Mesothelial cell of epicardium (in vitro differentiated cells): ENCODE measurements at places on chromosomes 4 and X.

DNA sequence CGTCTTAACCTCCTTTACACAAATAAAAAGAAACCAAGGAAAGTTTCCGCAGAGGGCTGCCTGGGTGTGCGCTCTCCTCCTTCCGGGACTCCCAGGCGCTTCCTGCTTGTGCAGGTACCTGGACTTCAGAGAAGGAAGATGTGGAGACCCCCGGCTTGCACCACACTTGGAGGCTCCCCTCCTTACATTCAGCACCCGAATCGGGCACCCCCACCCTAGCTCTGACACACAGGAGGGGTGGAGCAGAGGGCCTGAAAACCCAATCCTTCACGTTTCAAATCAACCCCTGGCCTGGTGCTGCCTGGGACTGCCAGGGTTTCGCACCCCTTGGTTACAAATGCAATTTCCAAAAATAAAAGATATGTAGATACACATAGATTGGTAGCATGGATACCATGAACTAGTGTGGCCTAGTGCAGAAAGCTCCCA is 3.1 kb downstream of the NKX3-2 start:
- no peak overlapping the region for H3K27ac ChIP-seq
- H3K36me3 ChIP-seq = peaks cover 2% of the 10 kb centered on the region
- DNase-seq = no peak

DNA sequence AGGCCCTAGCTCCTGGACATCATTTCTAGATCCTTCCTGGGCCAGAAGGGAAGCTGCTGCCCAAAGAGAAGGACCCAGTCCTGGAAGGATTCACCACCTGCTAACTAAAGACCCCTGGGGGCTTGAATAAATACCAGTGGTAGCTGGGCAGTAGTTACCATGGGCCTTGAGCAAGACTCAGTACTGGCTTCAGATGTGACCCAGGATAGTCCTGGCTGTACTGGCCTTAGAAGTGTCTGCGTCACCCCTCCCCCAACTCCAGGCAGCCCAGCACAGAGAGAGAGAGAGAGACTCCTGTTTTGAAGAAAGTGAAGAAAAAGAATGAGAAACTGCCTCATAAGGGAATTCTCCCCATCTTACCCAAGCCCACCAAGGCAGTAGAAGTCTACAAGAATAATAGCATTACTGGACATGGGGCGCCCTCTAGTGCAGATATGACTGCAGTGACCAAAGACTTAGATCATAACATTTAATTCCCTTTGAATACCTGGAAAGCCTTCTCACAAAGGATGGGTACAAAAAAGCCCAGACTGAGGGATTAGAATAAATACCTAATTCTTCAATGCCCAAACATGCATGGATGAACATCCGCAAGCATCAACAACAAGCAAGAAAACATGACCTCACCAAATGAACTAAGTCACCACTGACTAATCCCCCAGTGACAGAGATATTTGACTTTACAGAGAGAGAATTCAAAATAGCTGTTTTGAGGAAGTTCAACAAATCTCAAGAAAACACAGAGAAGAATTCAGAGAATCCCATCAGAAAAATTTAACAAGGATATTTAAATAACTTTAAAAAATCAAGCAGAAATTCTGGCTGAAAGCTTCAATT is 171.8 kb downstream of the HNRNPD start:
- peaks cover 6% of the 10 kb centered on the region for H3K27me3 ChIP-seq
- peaks cover 8% of the 10 kb centered on the region for H3K4me1 ChIP-seq
- no peaks in the 10 kb centered on the region for H3K36me3 ChIP-seq
- no peak overlapping the region for H3K4me3 ChIP-seq
- no peak for DNase-seq
- H3K27ac ChIP-seq = no peak overlapping the region

- DNase-seq = no peak
- peaks cover 4% of the 10 kb centered on the region for H3K4me1 ChIP-seq
- no peak overlapping the region for H3K27ac ChIP-seq
- no peaks in the 10 kb centered on the region for H3K27me3 ChIP-seq
- peaks cover 5% of the 10 kb centered on the region for H3K36me3 ChIP-seq
- no peak overlapping the region for H3K4me3 ChIP-seq
Observed at GRCh38 chrX:31440546-31440945, 368.7 kb upstream of the FTHL17 start.

GRCh38 chrX:119682019-119682989 is 10.7 kb downstream of the SEPTIN6 start:
- no peak overlapping the region for H3K27ac ChIP-seq
- H3K27me3 ChIP-seq = no peaks in the 10 kb centered on the region
- no peak for DNase-seq
- no peak overlapping the region for H3K4me3 ChIP-seq
- H3K4me1 ChIP-seq = peaks cover 18% of the 10 kb centered on the region

- no peaks in the 10 kb centered on the region for H3K4me1 ChIP-seq
- H3K36me3 ChIP-seq = no peaks in the 10 kb centered on the region
- H3K27me3 ChIP-seq = peaks cover 90% of the 10 kb centered on the region
- DNase-seq = peak; percentile 51
Observed at GRCh38 chr4:6470502-6471306, 1.7 kb downstream of the PPP2R2C start.

GRCh38 chr4:1408418-1408817 is 2.2 kb upstream of the NKX1-1 start:
- H3K4me3 ChIP-seq = no peak overlapping the region
- peaks cover 4% of the 10 kb centered on the region for H3K36me3 ChIP-seq
- peaks cover 82% of the 10 kb centered on the region for H3K27me3 ChIP-seq

- no peak for DNase-seq
- H3K27me3 ChIP-seq = no peaks in the 10 kb centered on the region
- peaks cover 1% of the 10 kb centered on the region for H3K36me3 ChIP-seq
- peak overlapping the region; percentile 82 for H3K4me3 ChIP-seq
- H3K27ac ChIP-seq = peak overlapping the region; percentile 95
- peaks cover 24% of the 10 kb centered on the region for H3K4me1 ChIP-seq
Observed at GRCh38 chr4:184471881-184472613, 2.3 kb downstream of the IRF2 start.

GRCh38 chrX:54807524-54808108 is at the start of gene MAGED2:
Gene MAGED2 (plus strand): TSS chrX:54807745. CDS start chrX:54809332, 1,587 bp downstream.
- H3K36me3 ChIP-seq = peaks cover 16% of the 10 kb centered on the region
- peaks cover 26% of the 10 kb centered on the region for H3K4me1 ChIP-seq
- DNase-seq = no peak
- peak within 1 kb of the TSS; percentile 95 for H3K4me3 ChIP-seq

GRCh38 chr4:171265190-171265818 is 547.9 kb upstream of the GALNTL6 start:
- no peak for DNase-seq
- no peaks in the 10 kb centered on the region for H3K27me3 ChIP-seq
- H3K4me1 ChIP-seq = no peaks in the 10 kb centered on the region
- H3K4me3 ChIP-seq = no peak overlapping the region
- peaks cover 2% of the 10 kb centered on the region for H3K36me3 ChIP-seq

DNA sequence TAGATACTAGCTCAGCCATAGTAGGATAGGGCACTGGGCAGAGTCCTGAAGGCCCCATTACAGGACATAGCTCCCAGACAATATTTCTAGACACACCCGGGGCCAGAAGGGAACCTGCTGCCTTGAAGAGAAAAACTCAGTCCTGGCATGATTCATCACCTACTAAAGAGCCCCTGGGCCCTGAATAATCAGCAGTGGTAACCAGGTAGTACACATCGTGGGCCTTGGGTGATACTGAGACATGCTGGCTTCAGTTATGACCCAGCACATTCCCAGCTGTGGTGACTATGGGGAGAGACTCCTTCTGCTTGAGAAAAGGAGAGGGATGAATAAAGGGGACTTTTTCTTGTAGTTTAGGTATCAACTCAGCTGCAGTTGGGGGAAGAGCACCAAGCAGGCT is 104.3 kb upstream of the STK26 start:
- H3K4me3 ChIP-seq = no peak overlapping the region
- no peak for DNase-seq
- no peaks in the 10 kb centered on the region for H3K36me3 ChIP-seq
- H3K27ac ChIP-seq = no peak overlapping the region
- no peaks in the 10 kb centered on the region for H3K4me1 ChIP-seq

- no peak overlapping the region for H3K4me3 ChIP-seq
- no peaks in the 10 kb centered on the region for H3K36me3 ChIP-seq
- H3K4me1 ChIP-seq = peaks cover 18% of the 10 kb centered on the region
- no peak for DNase-seq
Observed at GRCh38 chr4:81521708-81522107, 50.0 kb upstream of the RASGEF1B start.

GRCh38 chr4:1451752-1452122 is 45.5 kb upstream of the NKX1-1 start:
- no peak overlapping the region for H3K4me3 ChIP-seq
- H3K27ac ChIP-seq = no peak overlapping the region
- H3K36me3 ChIP-seq = no peaks in the 10 kb centered on the region
- DNase-seq = no peak
- no peaks in the 10 kb centered on the region for H3K4me1 ChIP-seq

GRCh38 chr4:188032170-188032569 is 36.6 kb downstream of the ZFP42 start:
- H3K4me1 ChIP-seq = peaks cover 2% of the 10 kb centered on the region
- H3K36me3 ChIP-seq = no peaks in the 10 kb centered on the region
- peak overlapping the region; percentile 2 for H3K4me3 ChIP-seq
- DNase-seq = no peak
- peaks cover 18% of the 10 kb centered on the region for H3K27me3 ChIP-seq

- H3K4me3 ChIP-seq = no peak overlapping the region
- DNase-seq = no peak
- peak overlapping the region; percentile 41 for H3K27ac ChIP-seq
- no peaks in the 10 kb centered on the region for H3K27me3 ChIP-seq
- H3K4me1 ChIP-seq = peaks cover 27% of the 10 kb centered on the region
- peaks cover under 1% of the 10 kb centered on the region for H3K36me3 ChIP-seq
Observed at GRCh38 chr4:123068081-123068480, 145.7 kb upstream of the NUDT6 start.

GRCh38 chr4:138891631-138892031 is 124.0 kb upstream of the NOCT start:
- peak overlapping the region; percentile 19 for H3K4me3 ChIP-seq
- peak overlapping the region; percentile 84 for H3K27ac ChIP-seq
- DNase-seq = no peak
- peaks cover 2% of the 10 kb centered on the region for H3K36me3 ChIP-seq
- no peaks in the 10 kb centered on the region for H3K27me3 ChIP-seq

GRCh38 chr4:143351774-143352451 is 15.2 kb downstream of the GAB1 start:
- no peaks in the 10 kb centered on the region for H3K27me3 ChIP-seq
- peaks cover 1% of the 10 kb centered on the region for H3K36me3 ChIP-seq
- peaks cover 60% of the 10 kb centered on the region for H3K4me1 ChIP-seq
- peak overlapping the region; percentile 79 for H3K27ac ChIP-seq
- no peak overlapping the region for H3K4me3 ChIP-seq

GRCh38 chr4:88757067-88757466 is 59.4 kb upstream of the NAP1L5 start:
- no peak overlapping the region for H3K27ac ChIP-seq
- peaks cover 57% of the 10 kb centered on the region for H3K4me1 ChIP-seq
- no peak for DNase-seq
- H3K4me3 ChIP-seq = no peak overlapping the region
- H3K27me3 ChIP-seq = no peaks in the 10 kb centered on the region

- H3K4me3 ChIP-seq = no peak overlapping the region
- no peak for DNase-seq
- H3K27ac ChIP-seq = no peak overlapping the region
- peaks cover 2% of the 10 kb centered on the region for H3K27me3 ChIP-seq
- H3K4me1 ChIP-seq = peaks cover 4% of the 10 kb centered on the region
Observed at GRCh38 chr4:140851032-140851636, 94.9 kb upstream of the TBC1D9 start.

DNA sequence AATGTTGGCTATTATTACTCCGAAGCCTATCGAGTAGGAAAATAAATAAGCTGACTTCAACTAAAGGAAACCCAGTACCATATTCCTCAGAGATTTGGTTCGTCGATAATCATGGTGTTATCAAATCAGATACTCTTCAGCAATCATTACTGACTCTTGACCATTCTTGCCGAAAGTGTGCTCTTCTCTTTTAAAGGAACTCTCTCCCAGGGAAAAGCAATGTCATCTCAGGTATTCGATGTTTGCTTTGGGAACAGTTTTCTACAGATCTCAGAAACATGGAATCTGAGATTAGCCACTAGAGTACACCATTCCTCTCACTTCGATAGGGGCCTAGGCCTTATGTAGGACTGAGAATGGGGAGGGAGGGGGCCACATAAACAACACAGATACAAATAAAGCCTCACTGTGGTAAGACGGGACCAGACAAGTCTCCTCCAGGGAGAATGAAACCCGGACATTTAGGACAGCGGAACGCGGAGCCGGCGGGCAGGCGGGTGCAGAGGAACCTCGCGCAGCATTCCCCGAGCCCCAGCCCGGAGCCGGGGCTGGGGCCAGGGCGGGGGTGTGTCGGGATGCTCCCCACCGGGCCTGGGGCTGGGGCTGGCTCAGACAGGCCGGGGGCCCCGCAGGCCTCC is 581 bp downstream of the DNAJB14 start:
- peak overlapping the region; percentile 99 for H3K4me3 ChIP-seq
- peak; percentile 23 for DNase-seq
- peaks cover 33% of the 10 kb centered on the region for H3K4me1 ChIP-seq
- peaks cover 6% of the 10 kb centered on the region for H3K36me3 ChIP-seq
- H3K27ac ChIP-seq = peak overlapping the region; percentile 99

DNA sequence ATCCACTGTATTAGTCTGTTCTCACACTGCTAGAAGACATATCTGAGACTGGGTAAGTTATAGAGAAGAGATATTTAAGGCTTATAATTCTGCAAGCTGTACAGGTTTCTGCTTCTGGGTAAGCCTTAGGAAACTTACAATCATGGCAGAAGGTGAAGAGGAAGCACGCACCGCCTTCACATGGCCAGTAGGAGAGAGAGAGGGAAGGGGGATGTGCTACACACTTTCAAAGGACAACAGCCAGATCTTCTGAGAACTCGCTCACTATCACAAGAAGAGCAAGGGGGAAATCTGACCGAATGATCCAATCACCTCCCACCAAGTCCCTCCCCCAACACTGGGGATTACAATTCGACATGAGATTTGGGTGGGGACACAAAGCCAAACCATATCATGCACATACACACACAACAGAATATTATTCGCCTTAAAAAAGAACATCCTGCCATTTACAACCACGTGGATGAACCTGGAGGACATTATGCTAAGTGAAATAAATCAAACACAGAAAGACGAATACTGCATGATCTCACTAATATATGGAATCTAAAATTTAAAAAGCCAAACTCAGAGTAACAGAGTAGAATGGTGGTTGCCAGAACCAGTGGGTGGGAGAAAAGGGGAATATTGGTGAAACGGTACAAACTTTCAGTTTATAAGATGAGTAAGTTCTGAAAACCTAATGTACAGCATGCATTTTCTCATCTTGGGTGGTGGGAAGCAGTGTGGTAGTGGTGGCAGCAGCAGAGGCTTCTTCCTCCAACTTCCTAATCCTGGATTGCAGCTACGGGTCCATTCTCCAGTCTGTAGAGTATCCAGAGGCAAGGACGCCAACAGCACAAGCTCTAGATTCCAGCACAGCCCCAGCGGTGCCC is 12.8 kb downstream of the FRYL start:
- peaks cover 4% of the 10 kb centered on the region for H3K36me3 ChIP-seq
- DNase-seq = no peak
- H3K27ac ChIP-seq = no peak overlapping the region
- H3K4me3 ChIP-seq = no peak overlapping the region
- no peaks in the 10 kb centered on the region for H3K4me1 ChIP-seq

DNA sequence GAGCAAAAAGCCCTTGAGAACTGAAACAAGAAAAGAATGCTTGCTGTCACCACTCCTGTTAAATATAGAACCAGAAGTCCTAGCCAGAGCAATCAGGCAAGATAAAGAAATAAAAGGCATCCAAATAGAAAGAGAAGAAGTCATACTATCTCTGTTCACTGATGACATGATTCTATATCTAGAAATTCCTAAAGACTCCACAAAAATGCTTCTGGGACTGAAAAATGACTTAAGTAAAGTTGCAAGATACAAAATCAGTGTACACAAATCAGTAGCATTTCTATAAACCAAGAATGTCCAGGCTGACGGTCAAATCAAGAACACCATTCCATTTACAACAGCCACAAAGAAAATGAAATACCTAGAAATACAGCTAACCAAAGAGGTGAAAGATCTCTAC is 552.7 kb upstream of the SLIT2 start:
- DNase-seq = no peak
- peaks cover 11% of the 10 kb centered on the region for H3K4me1 ChIP-seq
- H3K36me3 ChIP-seq = peaks cover 10% of the 10 kb centered on the region
- no peak overlapping the region for H3K4me3 ChIP-seq
